ENCODE measurements at places on chromosomes 7 and 10.

DNA sequence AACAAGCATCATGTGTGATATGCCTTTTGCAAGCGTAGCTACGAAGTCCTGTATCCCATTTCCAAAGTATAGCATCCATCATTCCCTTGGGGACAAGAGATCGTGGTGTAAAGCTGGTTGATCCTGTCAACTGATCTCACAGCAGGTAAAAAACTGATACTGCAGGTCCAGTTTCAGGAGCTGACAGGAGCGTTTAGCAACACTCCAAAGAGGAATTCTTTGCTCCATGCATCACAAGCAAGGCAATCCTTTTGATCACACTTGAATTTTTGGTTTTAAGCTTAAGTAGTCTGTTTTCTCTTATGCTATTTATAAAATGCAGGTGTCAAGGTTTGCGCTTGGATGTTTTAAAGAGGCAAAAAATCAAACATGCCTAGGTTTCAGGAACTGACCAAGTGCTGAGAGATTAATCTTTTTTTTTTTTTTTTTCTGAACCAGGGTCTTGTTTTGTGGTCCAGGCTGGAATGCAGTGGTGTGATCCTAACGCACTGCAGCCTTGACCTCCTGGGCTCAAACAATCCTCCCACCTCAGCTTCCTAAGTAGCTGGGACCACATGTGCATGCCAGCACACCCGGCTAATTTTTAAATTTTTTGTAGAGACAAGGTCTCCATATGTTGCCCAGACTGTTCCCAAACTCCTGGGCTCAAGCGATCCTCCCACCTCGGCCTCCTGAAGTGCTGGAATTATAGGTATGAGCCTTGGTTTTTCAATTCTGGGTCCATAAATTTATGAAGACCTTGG, 1.8 kb upstream of the ZDHHC4 start:
- DNase-seq = no peak

GRCh38 chr10:77710759-77711682, 73.4 kb upstream of the KCNMA1 start:
- peak; percentile 72 for DNase-seq

- DNase-seq = no peak
Measured at GRCh38 chr10:86483664-86484063, 37.9 kb downstream of the WAPL start.

GRCh38 chr7:117827862-117828261, 45.4 kb downstream of the CTTNBP2 start:
- DNase-seq = no peak

- peak; percentile 80 for DNase-seq
Measured at GRCh38 chr10:124646483-124647352, 97.5 kb downstream of the FAM53B start.

DNA sequence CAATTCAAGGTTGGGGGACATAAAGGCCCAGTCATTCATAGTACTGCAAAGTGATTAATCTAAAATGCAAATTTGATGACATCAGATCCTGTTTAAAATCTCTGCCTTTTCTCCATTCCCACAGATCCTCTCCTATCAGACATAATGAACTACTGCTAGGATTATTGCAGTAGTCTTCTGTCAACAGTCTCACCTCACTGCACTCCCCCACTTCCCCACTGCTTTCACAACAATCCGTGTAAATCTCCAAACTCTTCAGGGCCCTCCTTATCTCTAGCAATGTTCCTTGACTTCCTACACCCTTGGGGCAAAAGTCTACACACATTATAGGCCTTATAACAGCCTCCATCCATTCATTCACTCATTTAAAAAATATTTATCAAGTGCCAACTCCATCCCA, 112.4 kb downstream of the KBTBD2 start:
- DNase-seq = no peak

- DNase-seq = no peak
Measured at GRCh38 chr7:97024209-97025129, at the start of gene DLX5. TSS of gene DLX5 (minus strand) at chr7:97024831. CDS start at chr7:97024623, 208 bp downstream.

- DNase-seq = no peak
Measured at GRCh38 chr10:88670497-88670896, 6.3 kb downstream of the LIPF start.

DNA sequence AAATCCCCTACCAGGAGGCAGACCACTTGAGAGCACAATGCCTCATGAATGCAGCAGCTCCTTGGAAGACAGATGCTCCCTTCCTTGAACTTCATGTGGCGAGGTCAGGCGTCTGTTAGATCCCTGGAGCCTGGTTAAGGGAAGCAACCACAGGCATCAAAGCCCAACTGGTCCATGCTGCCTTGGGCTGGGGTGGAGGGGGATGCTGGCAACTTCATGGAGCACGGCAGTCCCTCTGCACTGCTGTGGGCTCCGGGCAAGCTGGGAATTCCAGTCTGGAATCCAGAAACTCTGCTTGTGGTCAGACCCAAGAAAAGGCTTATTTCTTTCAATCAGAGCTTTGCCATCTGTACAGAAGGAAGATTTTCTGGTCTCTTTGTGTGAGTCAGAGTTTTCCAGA, 130.4 kb downstream of the PFKFB3 start:
- DNase-seq = no peak

GRCh38 chr10:16788125-16788524, 29.1 kb downstream of the RSU1 start:
- DNase-seq = no peak

DNA sequence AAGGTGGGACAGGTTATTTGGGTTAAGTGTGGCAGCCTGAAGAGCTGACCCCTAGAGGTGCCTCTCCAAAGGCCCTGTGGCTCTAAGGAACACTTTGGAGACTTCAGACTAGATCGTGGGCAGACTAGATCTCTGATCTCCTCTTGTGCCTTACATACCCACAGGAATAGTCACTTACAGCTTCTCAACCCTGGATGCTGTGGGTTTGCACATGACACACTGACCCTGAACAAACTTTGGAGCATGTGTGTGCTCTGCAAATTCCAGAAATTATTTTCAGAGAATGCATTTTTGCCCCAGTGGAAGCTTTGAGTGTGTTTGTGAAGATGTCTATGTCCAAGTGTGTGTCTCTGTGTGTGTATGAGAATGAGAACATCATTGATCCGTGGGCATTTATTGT, 119.6 kb downstream of the EMX2 start:
- no peak for DNase-seq

DNA sequence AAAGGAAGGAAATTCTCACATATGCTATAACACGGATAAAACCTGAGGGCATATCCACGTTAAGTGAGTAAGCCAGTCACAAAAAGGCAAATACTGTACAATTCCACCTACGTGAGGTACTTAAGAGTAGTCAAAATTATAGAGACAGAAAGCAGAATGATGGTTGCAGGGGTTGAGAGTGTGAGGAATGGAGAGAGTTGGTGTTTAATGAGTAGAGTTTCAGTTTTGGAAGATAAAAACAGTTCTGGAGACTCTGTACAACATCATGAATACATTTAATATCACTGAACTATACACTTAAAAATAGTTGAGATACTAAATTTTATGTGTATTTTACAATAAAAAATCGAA, 95.1 kb downstream of the SNX13 start:
- no peak for DNase-seq

- DNase-seq = no peak
Measured at GRCh38 chr10:74855027-74855426, 28.6 kb downstream of the KAT6B start.

DNA sequence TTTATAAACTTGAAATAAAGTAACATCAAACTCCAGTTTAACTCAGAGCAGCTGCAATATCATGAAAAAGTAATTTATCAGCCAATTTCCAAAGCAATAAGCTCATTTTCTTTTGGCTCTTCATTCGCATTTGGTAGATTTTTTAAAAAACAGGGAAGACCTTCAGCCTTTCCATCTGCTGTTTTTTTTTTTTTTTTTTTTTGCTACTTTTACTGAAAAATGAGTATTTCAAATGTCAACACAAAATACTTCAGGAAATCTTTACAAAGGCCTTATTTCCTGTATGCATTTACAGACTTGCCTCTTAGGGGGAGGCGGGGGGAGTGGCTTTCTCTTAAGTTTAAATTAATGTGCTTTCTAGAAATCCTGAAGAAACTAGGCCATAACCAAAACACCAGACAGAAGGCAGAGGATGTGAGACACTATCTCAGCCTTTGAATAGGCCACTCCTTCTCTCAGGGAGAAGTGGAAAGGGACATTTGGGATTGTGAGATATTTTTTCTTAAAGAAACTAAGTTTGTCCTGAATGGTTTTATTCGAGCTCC, 91.8 kb downstream of the COL28A1 start:
- DNase-seq = no peak

- no peak for DNase-seq
Measured at GRCh38 chr7:106205621-106206222, 79.1 kb downstream of the NAMPT start.

DNA sequence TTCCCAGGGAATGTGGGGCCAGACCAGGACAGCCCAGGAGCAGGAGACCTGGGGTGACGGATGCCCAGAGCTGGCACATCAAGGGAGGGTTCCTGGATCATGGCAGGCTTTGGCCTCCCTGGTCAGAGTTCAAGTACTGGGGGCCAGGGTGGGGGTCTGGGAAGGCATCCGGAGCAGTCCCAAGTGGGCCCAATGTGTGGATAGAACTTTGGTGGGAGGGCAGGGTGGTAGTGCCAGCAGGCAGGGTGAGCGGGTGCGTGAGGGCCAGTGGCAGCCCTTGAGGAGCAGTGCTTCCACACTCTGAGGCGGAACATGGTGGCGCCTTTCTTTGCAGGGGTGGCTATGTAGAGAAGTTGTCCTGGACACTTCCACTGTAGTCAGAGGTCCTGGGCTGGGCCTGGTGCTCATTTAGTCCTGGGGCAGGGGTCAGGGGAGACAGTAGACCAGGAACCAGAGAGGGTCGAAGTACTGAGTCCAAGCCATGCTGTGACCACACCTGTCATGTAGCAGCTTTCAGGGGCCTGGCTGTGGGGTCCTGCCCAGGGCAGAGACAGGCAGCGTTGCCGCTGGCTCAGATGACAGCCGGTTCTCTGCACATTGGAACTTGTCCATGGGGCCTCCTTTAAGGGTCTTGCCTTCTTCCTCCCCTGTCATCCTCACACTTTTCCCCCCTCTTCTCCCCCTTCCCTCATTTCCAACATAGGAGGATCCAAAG, 22.2 kb upstream of the CSGALNACT2 start:
- no peak for DNase-seq

GRCh38 chr7:11171569-11172192, 198.0 kb downstream of the PHF14 start:
- no peak for DNase-seq

DNA sequence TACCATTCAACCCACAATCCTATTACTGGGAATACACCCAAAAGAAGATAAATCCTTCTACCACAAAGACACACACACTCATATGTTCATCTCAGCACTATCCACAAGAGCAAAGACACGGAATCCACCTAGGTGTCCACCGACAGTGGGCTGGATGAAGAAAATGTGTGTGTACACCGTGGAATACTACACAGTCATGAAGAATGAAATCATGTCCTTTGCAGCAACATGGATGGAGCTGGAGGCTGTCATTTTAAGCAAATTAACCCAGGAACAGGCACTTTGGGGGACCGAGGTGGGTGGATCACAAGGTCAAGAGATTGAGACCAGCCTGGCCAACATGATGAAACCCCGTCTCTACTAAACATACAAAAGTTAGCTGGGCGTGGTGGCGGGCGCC, 8.3 kb upstream of the FOXL3 start:
- no peak for DNase-seq

GRCh38 chr7:138000081-138000701, 1.7 kb downstream of the CREB3L2 start:
- peak; percentile 45 for DNase-seq

DNA sequence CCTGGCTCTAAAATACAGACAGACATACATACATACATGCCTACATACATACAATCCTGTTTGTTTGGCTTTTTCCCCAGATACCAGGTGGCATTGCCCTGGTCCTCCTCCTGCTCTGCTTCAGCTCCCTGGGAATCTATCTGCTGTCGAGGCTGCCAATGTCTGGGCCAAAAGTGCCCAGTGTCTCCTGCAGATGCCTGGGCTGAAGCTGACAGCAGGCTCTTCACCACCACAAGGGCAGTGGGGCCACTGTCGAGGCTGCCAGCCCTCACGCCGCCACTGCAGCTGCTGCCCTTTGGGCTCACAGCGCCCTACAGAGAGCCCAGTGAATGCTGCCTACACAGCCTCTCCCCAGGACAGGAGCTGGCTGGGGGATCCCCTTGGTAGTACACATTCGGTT, 18.0 kb upstream of the STN1 start:
- DNase-seq = no peak

DNA sequence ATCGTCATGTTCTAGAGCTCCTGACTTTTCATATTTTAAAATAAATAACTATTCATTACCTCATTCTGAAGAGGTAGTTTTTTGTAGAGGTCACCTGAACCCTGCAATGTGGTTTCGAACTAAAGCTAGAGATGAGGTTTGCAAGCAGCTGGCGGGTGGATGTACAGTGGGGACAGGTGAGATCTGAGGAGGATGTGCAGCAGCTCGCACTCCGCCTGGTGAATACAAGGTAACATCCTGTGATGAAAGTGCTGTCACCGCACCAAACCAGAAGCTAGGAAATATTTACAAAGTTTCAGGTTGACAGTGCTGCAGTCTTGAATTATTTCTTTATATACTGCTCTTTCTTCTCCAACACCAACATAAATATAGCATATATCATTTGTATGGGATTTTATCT, 26.5 kb downstream of the NDUFB2 start:
- no peak for DNase-seq

GRCh38 chr10:47447705-47448104, 36.2 kb downstream of the ANXA8 start:
- DNase-seq = no peak

- DNase-seq = no peak
Measured at GRCh38 chr7:135733603-135734342, 5.8 kb upstream of the SLC13A4 start.

DNA sequence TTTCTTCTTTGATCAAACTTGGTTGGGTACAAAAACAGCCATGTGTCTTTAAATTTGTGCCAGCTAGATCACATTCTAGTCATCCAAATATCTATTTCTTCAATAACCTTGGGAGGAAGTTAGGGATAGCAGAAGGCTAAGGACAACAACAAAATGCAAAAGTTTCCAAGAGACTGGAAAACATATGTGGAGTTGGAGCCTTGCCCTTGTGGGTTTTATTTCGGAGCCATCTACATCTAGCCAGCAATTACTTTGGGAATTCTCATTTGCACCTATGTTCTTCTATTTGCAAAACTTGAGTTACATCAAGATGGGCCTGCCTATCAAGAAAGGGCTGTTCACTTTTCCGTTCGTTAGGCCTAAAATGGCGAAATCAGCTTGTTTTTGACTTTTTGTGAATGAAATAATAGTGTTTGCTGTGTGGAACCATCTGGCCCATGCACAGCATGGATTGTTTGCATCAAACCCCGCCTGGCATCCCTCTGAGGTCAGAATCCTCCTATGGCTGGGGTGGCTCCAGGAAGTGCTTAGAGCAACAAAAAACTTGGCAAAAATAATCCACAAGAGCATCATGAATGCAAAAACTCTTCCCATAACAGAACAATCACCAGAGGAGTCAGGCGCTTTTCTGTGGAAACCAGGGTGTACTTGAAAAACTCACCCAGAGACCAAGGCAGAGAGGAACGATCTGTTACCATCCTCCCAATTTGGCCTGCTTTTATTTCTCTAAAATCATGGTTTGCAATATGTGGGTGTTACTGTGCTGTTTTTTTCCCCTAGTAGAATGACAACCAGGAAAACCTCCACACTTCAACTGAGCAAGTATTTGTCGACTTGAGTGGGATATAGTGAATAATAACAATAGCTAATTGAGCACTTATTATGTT, 36.2 kb upstream of the XPNPEP1 start:
- DNase-seq = no peak
